Muscle of back (tissue), 13 donors: ENCODE measurements at places on chromosomes 11 and 22.

DNA sequence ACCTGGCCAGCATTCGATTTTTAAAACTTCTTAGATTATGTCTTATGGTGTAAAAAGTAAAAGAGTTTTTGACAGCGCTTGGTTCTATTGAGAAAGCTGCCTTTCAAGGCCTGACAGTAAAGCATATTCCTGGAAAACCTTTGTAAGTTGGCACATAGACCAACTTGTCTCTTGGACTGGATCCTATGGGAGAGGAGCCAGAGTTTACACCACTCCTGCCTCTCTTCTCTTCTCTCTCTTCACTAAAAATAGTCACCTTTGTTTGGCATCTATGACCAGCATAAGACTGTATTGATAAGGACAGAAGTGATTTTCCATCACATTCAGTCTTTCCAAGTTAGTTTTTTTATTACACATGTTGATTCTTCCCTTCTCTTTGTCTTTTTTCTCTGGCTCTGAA is 33.7 kb downstream of the CSRP3 start:
- DNase-seq: no peak

DNA sequence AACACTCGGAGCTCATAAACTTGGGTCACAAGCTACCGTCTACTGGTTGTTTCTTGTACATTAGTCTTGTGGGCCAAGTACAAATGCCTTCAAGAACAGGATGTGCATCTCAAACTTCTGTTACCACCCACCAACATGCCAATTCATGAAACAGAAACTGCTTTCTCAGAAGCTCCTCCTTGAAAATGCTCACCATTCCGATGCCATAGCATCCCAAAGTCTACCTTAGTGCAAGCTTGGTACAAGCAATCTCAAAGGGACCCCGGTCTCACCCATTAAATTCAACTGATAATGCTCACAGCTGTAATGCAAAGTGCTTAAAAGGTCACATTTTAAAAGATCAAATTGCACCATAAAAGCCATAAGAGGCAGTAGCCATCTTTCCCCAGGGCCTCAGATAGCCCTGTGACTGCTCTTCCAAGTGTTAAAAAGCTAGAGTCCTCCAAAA is 31.8 kb upstream of the CCDC34 start:
- no peak for DNase-seq

GRCh38 chr11:127059286-127059685 is 58.7 kb upstream of the KIRREL3 start:
- no peak for DNase-seq

DNA sequence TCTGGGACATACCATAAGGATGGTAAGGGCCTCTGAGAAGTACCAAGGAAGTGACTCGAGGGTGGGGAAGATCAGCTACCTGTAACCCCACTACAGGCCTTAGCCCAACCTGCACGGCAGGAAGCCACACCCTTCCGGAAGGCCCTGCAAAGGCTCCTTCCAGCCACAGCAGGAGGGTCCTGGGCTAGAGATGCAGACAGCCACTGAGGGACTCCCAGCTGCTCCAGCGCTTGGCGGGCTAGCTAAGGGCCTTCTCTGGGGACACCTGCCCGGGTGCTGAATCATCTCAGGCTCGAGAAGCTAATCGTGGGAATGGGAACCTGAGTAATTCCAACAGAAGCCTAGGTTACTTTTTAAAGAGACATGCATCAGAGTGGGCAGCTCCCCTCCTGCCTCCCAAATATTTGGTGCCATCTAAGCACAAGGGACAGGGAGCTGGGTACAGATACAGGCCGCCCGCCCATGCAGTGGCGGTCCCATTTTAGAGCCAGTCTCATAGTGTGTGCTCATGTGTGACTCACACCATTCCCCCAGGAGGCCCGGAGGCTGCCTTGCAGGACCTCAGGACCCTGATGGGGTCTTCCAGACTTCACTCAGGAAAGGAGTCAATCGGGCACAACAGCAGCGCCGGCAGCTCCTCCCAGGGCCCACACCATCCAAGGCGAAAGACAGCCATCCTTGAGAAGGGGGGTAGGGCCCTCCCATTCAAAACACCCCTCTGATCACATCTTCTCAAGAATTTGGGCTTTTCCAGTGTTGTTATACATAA is 8.0 kb downstream of the MYH9 start:
- no peak for DNase-seq

DNA sequence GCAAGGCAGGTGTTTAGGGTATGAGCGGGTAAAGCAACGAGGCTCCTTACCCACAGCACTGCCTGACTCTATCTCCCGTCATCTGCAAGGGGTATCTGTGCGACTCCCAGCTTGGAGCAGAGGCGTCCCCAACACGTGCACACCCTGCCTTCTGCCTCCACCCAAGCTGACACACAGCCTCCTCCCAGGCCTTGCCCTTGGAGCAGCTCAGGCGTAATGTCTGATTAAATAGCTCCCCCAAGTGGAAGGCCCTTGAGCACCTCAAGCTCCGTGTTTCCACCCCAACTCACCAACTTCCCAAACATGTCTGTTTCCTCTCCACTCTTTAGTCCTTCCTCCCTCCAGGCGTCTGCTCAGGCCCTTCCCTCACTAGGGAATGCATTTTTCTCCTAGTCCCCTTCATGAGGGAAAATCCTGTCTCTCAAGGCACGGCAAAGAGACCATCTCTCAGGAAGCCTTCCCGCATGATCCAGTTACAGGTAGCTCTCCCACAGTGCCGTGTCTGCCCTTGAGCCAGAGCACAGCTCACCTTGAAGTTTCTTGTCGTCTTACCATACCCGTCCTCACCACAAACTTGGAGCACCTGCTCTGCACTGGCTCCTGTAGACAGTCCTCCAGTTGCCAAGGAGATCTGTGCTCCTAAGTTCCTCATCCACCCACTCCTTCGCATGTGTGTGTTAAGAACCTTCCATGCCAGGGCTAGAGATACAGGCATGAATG is 15.8 kb downstream of the CYB5R2 start:
- DNase-seq: peak; percentile 82

DNA sequence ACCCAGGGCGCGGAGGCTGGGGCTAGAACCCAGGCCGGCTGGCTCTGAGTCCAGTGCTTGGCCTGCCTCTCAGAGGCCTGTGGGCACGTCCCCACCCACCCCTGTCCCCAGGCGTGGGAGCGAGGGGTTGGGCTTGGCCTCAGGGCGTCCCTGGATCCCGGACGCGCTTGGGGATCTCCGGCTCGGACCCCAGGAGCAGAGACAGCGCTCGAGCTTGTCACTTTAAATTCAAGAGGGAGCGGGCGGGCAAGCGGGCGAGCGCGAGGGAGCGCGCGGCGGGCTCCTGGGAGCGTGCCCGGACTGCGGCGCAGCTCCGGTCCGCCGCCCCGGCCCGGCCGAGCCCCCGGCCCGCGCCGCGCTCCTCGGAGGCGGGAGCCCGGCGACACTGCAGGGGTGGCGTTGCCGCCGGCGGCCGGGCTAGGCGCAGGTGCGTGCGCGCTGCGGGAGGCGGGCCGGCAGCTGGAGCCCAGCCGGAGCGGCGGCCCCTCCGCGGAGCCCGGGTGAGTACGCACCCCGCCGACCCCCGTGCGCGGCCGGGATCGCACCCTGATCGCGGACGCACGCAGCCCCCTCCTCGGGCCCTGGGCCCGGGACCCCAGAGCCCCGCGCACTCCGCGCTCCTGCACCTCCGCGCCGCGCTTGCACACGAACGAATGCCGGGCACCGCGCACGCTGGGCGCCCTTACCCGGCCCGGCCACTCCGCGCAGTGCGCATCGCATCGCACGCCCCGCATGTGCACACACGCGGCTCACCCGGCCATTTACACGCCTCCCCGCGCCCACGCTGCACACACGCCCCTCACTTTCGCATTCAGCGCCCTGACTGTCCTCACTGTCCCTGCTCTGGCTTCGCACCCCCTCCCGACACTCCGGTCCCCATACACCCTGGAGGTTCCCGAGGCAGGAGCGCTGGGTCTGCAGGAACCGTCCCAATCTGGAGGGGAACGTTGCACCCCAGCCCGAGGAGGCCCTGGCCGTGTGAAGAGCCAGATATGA is at the start of gene SYT12:
Gene SYT12 (plus strand): TSS at position 174 of the 996 bp plus-strand sequence. CDS start 7,011 bp downstream, outside the sequence.
- DNase-seq: no peak

DNA sequence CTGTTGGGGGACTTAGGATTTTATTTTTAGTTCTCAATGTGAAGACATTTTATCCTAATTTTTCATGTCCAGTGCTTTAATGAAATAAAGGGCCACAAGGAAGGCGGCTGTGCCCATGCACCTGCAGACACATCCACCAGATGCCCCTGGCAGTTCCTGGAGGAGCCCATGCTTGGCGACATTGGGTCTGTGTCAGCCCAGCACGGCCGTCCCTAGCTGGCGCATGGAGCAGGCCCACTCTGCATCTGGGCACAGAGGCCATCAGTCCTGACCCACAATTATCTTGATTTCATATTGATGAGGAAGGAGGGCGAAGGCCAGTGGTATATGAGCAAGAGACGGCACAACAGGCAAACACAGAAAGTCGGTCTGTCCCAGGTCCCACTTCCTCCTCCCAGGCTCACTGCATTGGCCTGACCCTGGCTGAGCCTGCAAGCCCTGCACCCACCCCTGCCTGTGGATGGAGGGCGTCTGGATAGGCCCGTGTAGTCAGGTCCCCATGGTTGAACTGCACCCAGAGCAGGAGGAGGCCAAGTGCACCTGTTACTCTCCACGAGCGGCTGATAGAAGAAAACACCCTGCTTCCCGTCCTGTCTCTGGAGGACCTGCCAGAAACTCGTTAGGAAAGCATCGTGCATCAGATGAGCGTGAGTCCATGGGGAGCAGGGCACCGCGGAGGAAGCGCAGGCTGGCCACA is 296.9 kb downstream of the BRD1 start:
- no peak for DNase-seq

DNA sequence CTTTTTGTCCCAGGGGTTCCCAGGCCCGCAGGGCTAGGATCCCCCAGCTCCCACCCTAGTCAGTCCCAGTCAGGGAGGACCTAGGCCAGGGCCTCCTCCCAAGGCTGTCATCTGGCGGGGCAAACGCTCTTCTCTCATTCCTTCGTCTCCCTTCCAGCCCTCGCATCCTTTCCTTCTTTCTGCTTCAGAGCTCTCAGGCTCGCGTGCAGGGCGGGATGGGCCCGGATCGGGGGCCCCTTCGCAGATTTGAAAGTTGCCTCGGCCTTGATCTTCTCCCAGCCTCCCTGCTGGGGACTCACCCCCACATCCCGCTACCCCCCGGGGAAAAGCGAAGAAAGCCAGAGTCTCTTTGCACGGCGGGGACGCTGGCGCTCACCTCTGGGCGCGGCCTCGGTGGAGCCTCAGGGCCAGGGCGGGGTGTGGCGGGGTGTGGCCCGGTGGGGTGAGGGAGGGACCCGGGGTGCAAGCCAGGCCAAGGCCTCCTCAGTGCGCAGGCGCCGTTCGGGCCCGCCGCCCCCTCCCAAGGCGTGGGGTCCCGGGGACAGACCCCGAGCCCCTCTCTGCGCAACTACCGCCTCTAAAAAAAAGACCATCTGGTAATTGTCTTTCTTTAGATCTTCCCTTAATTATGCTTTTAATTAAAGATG is 14.8 kb upstream of the PAX6 start:
- no peak for DNase-seq

DNA sequence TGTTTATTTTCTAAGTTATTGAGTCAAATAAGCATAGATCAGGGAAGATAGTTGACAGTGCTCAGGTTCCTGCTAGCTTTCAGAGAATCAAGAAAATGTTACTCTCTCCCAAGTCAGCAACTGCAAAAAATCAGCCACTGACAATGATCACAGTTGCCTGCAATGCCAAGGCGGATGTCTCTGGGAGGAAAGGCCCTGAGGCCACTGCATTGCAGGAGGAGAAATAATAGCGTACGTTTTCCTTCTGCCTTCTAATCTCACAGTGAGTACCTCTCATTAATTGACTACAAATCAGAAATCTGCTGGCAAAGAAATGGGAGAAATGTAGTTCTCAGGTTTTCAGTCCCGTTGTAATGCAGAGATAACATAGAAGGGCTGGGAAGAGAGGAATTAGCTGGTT is 54.0 kb upstream of the SPON1 start:
- DNase-seq: no peak

GRCh38 chr11:124150684-124151083 is 32.5 kb upstream of the OR10D3 start:
- no peak for DNase-seq

GRCh38 chr11:6390718-6391469 is 620 bp downstream of the SMPD1 start:
- no peak for DNase-seq

- DNase-seq: no peak
These were observed 14.6 kb downstream of the FAM83F start for GRCh38 chr22:40009292-40009774.

DNA sequence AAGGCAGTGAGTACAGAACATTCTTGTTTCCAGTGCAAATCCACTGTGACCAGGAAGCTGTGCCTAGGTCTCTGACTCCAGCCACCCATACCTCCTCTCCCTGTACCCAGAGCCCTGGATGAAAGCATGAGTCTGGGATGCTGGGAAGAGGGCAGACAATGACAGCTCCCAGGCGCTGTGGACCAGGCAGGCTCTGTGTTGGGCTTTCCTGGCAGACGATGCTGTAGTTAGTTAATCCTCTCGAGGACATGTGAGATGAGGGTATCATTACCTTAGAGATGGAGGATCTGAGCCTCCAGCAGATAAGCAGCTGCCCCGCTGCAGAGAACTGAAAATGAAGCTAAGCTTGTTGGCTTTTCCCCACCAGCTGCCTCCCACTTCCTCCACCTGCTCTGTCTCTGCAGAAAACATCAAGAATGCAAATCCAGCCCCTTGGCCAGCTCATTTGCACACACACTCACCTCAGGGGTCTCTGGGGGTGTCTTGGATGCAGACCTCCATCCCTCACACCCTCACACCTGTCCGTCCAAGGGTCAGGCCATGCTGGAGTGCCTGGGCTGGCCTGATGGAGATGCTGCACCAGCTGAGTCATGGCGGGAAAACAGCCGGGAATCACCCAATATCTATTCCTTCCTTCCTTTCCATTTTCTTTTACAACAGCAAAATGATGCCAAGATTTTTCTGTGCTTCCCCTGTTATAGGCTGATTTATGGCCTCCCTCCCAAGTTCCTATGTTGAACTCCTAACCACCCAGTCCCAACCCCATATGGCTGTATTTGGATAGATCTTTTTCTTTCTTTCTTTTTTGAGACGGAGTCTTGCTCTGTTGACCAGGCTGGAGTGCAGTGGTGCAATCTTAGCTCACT is 94.9 kb upstream of the SEPTIN5 start:
- no peak for DNase-seq

DNA sequence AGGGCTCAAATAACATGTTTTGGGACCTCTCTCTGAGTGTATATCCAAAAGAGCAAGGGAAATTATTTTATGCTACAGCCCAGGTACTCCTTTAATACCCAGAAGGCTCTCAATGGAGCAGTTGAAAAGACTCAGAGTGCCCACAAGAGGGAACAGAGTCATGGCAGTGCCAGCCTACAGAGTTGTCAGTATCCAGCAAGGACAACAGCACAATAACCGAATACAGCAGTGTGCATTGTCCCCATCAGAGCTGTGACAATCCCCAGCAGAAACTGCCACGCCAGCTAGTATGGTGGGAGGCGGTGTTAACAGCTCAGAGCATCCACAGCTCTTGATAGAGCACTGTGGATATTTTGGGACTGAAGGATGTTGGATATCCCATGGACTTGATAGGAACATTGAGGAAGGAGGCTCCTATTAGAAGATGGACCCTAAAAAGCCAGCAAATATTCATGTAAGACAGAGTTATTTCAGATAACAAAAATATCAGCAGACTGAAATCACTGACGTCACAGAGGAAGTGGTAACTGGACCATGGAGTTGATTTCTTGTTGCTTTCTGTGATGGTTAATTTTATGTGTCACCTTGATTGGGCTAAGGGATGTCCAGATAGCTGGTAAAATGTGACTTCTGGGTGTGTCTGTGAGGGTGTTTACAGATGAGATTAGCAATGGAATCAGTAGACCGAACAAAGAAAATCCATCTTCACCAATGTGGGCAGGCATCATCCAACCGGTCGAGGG is 17.7 kb upstream of the PAFAH1B2 start:
- no peak for DNase-seq
